ENCODE measurements at places on chromosomes 7 and 10.

DNA sequence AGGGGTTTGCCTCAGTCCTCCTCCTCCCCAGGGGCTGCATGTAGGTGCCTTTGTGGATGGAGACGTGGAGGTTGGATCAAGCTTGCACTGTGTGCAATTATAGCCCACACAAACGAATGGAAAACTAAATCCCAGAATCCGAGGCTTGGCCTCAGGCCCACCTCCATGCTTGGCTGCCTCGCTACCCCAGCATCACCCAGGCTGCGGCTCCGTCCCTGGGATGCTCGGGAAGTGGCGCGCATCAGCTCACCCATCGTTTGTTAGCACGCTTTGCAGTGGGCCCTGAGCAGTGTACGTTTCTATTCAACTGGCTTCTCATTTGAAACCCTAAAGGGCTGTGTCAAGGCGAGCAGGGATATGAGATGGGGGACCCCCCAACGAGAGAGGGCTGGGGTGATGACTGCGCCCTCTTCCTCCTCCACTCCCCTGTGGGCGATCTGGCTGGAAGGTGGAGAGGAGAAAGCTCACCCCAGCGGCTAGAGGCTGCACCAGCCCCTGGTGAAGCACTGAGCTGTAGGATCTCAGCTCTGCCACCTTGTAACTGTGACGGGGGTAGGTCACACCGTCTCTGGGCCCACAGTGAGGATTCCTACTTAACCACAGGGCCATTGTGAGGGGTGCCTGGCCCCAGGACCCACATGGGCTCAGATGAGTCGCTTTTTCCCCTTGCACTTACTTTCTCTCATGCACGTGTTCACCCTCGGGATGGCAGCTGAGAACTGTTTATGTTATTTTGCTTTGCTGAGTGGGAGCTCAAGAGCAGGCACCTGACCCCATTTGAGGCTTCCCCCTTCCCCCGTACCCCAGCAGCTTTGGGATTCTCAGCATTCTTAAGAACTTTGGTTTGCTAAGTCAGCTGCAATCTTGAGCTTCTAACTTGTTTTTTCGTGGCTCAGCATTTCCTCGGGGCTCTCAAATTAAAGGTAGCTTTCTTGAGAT, 12.7 kb upstream of the BTBD16 start:
- DNase-seq, result no peak

DNA sequence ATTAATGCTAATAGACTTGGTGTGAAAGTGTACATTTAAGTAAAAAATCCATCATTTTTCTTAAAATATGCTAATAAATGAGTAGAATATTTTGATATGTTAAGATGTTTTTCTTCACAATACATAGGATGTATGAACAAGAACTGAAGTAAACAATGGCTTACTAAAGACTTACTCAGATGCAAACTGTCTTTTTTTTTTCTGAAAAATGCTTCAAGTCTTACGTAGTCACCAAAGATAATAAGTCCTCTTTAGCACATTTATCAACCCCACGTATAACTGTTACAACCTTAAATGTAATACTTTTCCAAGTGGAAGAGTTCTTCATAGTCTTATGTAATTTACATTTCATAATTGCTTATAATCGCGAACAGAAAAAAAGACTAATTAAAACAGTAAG, 54.8 kb downstream of the MDFIC start:
- no peak for DNase-seq

DNA sequence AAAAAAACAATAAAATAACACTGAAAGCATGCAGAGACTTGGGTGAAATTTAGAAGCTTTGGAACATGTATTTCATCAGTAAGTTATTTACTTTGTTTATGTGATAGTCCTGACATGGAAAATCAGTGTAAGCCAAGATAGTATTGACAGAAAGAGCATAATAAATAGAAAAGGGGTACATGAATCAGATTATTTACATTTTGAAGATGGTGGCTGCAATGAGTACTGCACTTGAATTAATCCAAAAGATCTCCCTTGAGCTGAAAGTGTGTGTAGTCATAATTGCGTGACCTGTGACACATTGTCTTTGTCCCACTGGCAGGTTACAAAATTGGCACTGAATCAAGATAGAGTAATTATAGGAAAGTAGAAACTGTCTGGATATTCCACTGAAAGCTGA, 562.9 kb downstream of the GFRA1 start:
- DNase-seq, result no peak

- no peak for DNase-seq
These were observed 174.9 kb downstream of the CREB5 start for GRCh38 chr7:28587211-28587610.

DNA sequence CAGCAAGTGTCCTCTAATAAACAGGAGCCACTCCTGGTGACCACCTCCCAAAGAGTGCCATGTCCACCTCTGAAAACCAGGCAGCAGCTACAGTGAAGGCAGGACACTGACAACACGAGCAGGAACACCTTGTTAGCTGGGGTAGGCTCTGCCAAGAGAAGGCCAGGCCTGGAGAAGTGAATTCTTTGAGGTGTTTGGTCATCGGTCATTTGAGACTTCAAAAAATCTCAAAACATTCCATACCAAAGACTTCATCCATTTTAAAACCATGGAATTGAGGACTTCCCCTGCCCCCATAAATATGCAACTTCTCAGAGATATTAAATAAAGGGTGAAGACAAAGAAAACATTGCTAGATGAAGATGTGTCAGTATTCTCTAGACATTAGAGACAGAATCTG, 28.4 kb upstream of the OPALIN start:
- no peak for DNase-seq

DNA sequence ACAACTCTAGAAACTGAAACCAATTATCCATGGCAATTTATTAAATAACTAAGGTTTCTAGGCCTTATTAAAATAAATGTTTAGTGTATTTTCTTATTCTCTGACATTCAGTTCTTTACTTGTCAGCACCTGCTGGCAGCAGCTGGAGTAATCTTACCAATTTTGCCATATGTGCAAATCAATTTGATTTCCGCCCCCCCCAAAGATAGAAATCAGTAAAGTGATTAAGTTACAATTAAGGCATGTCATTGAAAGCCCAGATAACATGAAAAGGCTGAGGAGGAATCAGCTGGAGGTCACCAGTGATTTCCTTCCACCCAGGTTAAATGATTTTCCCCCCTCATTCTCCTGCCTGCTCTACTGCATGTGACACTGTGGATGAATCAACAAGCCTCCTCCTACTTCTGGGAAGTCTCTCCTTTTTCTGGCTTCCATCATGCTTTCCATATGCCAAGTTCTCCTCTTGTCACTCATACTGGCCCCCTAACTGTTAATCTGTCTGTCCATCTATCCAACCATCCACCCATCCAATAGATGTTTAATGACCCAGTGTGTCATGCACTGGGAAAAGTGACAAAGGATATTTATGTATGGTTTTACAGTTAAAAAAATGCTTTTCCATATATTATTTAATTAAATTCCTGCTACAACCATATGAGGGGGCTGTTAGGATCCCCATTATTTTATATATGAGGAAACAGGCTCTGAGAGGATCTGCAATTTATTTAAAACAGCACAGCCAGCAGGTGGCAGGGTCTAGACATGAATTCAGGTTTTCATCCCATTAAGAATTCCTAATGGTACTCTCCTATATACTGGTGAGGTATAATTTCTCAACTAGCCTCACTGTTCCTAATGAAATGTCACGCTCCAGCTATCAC, 116.5 kb downstream of the ATXN7L1 start:
- peak; percentile 42 for DNase-seq

GRCh38 chr7:155469311-155470185, 11.6 kb downstream of the EN2 start:
- DNase-seq, result no peak

DNA sequence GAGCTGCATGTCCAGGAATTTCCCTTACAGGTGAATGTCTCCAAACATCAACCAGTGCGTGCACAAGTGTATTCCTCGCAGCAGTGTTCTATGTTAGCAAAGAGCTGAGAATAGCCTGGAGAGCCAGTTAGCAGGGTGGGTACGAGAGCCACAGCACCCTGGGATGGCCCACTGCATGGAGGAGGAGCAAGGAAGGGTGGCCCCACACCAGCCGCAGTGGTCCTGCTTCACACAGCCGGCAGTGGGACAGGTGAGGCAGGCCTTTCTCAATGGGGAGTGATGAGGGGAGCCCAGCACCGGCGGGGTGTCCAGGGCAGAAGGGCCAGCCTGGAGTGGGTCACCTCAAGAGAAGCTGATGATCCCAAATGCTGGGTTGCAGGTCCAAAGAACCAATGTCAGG, 240.7 kb downstream of the TCERG1L start:
- DNase-seq, result no peak

GRCh38 chr7:45149606-45150005, 8.0 kb upstream of the RAMP3 start:
- no peak for DNase-seq

DNA sequence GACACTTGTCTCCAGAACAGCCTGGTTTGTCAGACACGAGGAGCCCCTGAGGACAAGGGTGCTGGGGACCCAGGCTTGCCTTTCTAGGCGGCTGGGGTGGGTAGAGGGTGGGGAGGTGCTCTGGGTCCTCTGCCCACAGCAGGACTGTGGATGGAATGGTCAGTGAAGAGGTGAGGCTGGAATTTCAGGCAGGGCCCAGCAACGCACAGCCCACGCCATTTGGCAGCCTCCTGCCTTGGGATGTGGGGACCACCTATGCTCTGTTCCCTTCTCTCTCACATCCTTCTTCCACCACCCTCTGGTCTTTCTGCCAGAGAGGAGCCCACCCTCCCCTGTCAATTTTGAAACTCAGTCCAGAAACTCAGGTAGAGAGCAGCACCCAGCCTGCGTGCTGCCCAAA, 103.2 kb downstream of the CXCL12 start:
- DNase-seq, result no peak

GRCh38 chr10:68261132-68261856, 29.4 kb upstream of the ATOH7 start:
- DNase-seq, result no peak

- DNase-seq, result no peak
These were observed 136.4 kb downstream of the VTI1A start for GRCh38 chr10:112583236-112583939.

GRCh38 chr7:140581411-140581810, 59.2 kb downstream of the DENND2A start:
- no peak for DNase-seq

All from stromal cell of bone marrow (primary cell).